NCI-H1048 (cell line): ENCODE measurements at places on chromosomes 4 and X.

DNA sequence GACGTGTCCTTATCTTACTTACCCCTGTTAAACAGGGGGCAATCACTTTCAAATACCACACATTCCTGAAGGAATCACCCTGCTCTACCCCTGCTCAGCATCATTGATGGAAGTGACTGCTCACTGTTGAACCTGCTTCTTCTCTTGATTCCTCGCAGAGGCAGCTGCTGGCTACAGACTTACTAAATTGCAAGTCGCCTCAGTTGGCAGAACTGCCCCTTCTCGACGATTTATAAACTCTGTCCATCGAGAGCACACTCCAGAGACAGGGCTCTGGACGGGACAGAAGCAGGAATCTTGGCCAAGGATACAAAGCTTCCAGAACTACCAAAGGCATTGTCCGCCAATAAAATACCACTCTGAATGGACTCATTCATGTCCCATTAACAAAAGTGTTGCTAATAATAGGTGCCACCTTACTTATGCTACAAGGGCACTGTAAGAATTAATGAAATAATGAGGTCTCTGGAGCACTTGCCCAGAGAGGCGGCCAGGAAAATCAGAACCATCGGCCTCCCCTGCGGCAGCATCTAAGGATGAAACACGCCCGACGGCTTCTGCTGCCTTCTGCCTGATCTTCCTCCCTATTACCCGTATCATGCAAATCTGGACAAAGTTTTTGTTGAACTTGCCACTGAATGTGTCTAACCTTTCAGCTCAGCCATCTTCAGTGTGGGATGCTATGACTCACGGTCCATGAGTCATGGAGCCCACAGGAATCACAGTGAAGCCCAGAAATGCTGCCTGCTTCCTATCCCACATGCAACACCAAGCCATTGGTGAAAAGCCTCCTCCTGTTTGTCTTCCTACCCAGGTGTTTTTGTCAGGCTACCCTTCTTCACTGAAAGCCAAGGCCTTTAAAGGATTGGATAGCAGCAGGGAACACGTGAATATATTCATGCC lies 164.9 kb downstream of the MAML3 start:
- no peak for DNase-seq

- DNase-seq = no peak
These were observed 8.7 kb upstream of the ANAPC4 start for GRCh38 chr4:25368315-25368714.

DNA sequence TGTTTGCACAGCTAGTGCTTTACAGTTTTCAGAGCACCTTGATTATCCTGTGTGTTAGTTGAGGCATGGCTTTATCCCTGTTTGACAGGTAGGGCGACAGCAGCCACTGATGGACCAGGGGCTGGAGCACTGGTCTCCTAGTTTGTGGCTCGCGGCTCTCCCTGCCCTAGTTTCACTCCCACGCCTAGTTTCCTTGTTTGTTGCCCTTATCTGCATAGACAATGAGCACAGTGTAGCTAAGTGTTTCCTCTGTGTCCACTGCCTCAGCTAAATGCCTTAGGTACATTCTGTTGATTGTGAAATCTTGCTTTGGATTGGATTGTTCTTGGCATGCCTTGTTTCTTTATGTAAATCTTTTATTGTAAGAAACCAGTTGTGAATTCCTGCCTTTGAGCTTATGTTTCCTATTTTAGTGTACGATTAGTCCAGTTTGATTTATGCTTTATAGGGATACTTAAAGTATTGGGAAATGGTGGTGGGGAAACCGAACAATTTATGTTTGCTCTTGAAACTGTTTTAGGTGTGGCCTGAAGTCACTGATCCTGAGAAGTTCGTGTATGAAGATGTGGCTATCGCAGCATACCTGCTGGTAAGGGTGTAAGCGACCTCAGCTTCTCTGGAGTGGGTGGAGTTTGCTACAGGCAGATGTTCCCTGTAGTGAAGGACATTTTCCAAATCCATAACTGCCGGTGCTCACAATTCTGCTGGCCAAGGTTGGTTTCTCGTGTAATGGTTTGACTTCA lies 11.0 kb downstream of the TRMT44 start:
- DNase-seq = no peak

- no peak for DNase-seq
These were observed 20.2 kb upstream of the TMEM184C start for GRCh38 chr4:147596981-147597380.

DNA sequence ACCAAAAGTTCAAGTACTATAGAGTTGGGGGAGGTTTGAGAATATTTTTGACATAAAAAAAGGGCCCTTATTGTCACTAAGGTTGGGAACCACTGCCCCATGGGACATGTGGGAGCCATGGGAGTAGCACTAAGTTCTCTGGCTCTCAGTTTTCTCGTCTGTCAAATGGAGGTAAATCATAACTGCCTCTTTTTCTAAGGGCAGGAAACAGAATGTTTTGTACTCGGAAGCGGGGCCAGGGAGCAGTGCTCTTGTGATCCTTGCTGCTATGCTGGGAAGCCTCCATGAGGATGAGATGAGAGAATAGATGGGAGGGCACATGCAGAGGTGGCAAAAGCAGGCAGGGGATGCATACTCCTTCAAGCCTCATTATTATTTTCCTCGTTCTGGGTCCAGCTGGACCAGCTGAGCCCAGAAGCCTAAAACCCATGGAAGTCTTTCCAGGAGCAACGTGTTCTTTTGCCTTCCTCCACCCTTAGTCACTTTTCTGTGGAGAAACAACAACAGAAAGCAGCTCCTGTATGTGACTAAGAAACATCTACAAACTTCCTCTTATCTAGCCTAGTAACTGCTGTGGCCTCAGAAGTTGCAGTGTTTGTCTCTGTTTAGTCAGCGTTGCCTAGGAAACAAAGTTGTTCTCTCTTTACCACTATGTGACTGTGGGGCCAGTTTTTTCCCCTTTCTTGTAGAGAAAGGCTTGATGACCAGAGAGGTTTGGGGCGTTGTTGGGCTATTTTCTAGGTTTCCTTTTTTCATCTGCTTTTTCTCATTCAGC lies 64.8 kb downstream of the TSC22D3 start:
- no peak for DNase-seq

DNA sequence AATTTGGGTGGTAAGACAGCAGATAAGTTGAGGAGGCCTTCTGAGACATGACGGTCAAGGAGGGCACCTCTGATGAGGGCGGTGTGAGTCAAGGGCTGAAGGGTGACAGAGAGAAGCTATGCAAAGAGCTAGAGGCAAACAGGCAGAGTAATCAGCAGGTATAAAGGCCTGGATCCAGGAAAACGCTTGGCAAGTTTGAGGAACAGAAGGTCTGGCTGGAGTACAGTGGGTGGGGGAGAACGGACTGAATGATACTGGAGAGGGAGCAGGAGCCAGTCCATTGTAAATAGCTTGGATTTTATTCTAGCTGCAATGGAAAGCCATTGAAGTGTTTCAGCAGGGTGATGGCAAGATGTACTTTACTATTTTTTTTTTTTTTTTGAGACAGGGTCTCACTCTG lies 39.3 kb downstream of the RAB33B start:
- DNase-seq = no peak

GRCh38 chr4:122548886-122549630 lies 71.8 kb downstream of the IL21 start:
- DNase-seq = no peak

- DNase-seq = no peak
These were observed 10.5 kb downstream of the CD99L2 start for GRCh38 chrX:150887906-150888465.

DNA sequence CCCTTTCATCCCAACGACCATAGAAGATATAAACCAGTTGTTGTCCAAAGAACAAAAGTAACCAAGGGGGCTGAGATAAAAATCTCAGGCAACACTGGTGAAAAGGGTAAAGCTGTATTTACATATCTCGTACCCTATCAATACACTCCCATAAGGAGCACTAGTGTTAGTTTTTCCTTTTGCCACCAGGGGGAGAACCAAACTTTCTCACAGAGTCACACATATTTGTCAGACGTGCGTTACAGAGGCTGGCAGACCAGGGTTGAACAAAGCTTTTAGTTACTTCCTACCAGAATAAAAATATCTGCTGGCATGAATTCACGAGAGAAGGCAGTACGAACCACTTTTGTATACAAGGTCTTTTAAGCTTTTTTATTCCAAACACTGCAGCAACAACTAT lies 88.3 kb downstream of the AMELX start:
- no peak for DNase-seq

DNA sequence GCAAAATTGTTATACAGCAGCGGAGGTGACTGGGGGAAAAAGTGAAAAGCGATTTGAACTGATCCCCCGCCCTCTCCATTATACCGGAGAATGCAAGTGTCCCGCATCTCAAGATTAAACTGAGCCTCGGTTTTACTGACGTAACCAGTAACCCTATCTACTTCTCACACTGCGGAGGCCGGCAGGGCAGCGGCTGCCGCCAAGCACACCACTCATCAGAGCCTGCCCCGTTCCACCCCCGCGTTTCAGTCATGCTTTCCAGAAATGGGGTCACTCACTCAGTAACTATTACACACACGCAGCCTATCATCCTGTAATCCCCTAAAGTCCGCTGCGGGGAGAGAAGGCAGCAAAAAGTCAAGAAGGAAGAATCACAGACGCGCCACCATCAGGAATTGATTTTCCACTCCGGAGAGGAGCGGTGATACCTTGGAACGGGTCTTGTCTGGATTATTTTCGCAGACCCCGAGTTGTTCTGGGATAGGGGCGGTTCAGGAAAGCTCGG lies 1.4 kb downstream of the RPS6KA3 start:
- DNase-seq = no peak

DNA sequence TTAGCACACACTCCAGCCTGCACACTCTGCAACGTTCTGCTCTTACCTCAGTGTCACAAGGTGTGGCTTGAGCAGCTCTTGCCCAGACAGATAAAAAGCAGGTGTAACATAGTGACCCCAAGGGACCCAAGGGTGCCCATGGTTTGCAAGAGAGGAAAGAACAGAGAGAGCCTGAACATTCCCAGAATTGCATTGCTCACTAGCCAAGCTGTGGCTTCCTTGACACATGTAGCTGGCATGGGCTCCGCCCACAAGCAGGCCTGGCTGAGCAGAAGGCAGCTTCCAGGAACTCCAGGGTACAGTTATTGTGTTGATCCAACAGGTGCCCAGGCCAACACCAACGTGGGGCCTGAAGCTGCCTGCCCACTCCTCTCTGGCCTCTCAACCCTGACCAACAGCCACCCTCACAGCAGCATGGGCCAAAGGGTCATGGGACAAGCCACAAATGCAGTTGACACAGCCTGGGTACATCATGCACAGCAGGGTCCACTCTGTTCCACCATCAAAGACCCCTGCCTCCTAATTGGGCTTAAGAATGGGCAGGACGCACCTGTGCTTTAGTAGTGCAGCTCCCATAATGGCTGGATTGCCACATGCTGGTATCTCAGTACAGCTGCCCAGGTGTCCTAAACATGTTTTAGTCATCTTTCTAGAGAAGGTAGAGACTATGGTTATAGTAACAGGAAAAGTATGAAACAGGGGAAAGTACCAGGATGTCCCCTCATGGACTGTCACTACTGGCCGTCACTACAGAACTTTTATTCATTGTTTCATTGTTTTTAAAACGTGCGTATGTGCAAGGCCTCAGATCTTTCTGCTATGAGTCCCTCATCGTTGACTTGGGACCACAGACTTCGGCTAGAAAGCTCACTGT lies 73.7 kb upstream of the ACSL1 start:
- no peak for DNase-seq

DNA sequence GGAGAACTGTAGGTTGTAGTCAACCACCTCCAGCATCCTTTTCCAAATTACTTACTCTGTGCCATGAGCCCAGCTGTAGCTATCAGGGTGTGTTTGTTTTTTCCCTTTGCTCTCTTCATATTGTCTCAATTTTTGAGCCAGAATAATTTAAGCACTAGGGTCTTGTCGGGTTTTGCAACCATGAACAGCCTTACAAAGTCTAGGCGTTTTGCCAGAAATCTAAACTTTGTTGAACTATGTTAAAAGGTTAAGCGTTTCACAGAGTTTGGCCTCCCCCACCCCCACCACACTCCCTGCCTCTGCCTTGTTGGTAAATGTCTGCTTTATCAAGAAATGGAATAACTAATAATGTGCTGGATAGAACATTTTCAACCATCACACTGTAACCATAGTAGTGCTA lies 190.6 kb upstream of the TTC29 start:
- no peak for DNase-seq

- no peak for DNase-seq
These were observed 26.6 kb downstream of the TRIML2 start for GRCh38 chr4:188082796-188083195.

GRCh38 chrX:119399772-119400101 lies 601 bp downstream of the SLC25A43 start:
- no peak for DNase-seq

GRCh38 chrX:16033331-16033730 lies 90.0 kb upstream of the GRPR start:
- no peak for DNase-seq

- no peak for DNase-seq
These were observed 116.7 kb downstream of the AMELX start for GRCh38 chrX:11409957-11410356.

GRCh38 chr4:7845493-7846128 lies 94.0 kb downstream of the AFAP1 start:
- DNase-seq = no peak

DNA sequence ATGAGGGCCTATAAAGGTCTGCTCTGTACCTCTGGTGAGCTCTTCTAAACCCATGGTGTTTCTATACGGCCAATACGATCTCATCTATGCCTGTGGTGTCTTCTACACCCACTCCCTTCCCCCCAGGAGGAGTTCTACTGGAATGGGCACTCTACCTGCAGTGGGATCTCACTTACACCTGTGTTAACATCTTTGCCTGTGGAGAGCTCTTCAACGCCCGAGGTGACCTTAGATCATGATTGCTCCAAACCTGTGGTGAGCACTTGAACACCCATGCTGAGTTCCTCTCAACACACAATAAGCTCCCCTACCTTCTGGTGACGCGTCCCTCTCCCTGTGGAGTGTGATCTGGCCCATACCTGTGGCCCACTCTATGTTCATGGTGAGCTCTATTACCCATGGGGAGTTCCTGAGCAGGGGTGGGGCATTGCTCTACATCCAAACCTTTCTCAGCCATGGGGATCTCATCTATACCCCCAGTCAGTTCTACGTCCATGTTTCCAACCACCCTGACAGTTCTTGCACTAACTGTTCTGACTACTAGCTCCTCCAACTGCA lies 48.6 kb downstream of the BCOR start:
- DNase-seq = no peak

GRCh38 chrX:7318661-7319060 lies 170.7 kb upstream of the PUDP start:
- no peak for DNase-seq

DNA sequence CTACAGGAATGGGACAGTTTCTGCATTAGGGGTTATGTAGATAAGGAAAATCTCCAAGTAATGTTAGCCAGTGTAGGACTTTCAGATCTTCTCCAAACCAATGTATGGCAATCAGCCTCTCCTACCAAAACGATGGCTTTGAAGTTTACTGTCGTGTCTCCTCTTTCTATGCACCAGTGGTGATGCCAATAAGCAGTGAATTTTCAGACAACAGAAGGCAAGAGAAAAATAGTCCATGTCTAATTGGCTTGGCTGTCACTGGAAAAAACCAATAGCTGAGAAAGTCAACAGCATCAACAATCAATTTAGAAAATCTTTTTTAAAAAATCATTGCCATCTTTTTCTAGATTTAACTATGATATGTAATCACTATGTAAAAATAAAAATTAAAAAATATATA lies 35.0 kb downstream of the LIMCH1 start:
- DNase-seq = no peak

GRCh38 chr4:13413729-13414437 lies 70.3 kb downstream of the RAB28 start:
- DNase-seq = no peak

GRCh38 chr4:19534159-19534558 lies 717.5 kb upstream of the SLIT2 start:
- no peak for DNase-seq

GRCh38 chr4:78567500-78568060 lies 16.0 kb downstream of the ANXA3 start:
- DNase-seq = no peak

GRCh38 chrX:106707771-106708454 lies 18.6 kb upstream of the RNF128 start:
- no peak for DNase-seq
